ENCODE measurements at places on chromosomes 1 and 21.

- DNase-seq, result no peak
Observed at GRCh38 chr1:219367496-219367895, 193.8 kb downstream of the LYPLAL1 start.

DNA sequence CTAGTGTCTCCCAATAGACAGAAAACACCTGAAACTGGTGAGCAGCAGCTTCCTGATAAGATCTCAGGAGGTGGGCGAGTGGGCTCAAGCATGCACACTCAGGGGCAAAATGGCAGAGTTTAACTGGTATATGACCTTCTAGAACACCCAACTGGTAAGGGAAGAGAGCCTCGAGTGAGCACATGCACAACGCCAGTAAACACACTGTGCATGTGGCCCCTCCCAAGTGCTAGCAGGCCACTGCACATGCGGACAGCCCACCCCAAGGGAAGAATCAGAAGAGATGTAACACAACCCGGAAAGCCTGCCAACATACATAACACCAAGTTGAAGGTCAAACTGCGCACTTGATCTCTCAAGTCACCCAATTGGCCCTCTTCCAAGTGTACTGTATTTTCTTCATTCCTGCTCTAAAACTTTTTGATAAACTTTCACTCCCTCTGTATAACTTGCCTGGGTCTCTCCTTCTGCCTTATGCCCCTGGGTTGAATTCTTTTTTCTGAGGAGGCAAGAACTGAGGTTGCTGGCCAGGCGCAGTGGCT lies 138.2 kb downstream of the GLUL start:
- no peak for DNase-seq

DNA sequence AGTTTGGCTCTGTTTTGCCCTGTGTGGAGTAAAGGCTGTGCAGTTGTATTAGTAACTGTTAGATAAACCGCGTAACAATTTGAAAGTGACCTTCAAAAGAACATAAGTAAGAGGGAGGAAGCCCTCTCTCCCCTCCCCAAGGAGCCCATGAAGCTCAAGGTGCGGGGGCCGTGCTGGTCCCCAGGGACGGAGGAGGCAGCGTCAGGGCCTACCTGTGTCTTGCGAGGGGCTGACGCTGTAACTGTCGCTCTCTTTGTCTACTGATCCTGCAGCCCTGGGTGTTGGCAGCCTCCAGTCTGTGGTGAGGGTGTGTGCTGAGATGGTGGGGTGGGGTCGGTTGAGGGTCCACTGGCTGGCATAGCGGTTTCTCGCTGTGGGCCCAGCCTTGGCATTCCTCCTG lies 176.6 kb downstream of the PCP4 start:
- DNase-seq, result no peak

DNA sequence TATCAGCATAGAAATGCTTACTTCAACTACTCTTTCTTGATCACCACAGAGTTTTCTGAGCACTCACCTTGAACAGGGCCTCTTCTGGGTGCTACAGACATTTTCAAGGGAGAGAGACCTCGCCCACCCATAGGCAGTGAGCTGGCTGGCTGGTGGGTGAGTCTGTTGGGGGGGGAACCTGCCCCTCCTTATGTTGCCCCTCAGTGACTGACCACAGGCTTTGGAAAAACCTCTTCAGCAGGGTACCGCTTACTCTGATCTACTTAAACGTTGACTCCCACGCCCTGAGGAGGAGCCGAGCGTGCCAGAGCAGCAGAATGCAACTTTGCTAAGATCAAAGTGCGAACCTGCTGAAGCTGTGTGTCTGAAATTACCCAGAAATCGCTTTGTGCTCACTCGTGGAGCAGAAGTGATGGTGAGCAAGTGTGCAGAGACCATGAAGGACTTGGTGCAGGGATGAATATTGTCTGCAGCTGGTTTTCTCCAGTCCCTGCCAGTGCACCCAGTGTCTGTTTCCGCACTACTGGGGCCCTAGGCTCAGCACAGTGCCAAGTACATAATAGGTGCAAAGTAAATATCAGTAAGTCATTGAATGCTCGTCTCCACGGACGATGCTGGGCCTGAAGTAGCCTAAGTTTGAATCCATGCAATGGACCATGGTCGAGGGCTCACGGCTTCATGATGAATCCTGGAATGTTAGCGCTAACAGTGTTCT lies 158.7 kb upstream of the IRF2BP2 start:
- no peak for DNase-seq

Data from stimulated activated CD8-positive, alpha-beta memory T cell treated with anti-CD3 and anti-CD28 coated beads, Interleukin-2, amount 100 ng/mL, for 1 hour (primary cell).